Stimulated activated CD8-positive, alpha-beta memory T cell treated with anti-CD3 and anti-CD28 coated beads, Interleukin-15, amount 100 ng/mL, for 48 hours (primary cell): ENCODE measurements at places on chromosomes 3 and 15.

- DNase-seq: no peak
Observed at GRCh38 chr3:194588236-194588635, 45.0 kb downstream of the TMEM44 start.

GRCh38 chr3:10198761-10199649 is 34.3 kb downstream of the IRAK2 start:
- DNase-seq: peak; percentile 59

GRCh38 chr15:90222547-90222946 is 11.2 kb downstream of the CIB1 start:
- DNase-seq: no peak

- no peak for DNase-seq
Observed at GRCh38 chr15:73078722-73079121, 26.5 kb downstream of the NEO1 start.

DNA sequence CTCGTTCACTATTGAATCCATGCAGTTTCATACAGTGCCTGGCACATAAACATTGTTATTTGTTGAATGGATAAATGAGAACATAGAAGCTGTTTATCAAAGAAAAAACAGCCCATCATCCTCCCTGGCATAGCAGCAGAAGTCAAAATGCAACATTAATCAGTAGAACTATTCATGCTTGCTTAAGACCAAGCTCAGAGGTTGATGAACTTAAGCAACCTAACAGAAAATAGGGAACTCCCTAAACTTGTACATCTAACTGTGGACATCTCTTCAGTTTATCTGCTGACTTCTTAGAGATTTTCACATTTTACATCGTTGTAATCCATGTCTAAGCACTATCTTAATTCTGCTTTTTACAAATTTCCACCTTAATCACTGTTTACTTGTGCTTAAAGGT is 29.2 kb downstream of the SENP8 start:
- no peak for DNase-seq

GRCh38 chr3:52322466-52322865 is 6.3 kb downstream of the DNAH1 start:
- no peak for DNase-seq

DNA sequence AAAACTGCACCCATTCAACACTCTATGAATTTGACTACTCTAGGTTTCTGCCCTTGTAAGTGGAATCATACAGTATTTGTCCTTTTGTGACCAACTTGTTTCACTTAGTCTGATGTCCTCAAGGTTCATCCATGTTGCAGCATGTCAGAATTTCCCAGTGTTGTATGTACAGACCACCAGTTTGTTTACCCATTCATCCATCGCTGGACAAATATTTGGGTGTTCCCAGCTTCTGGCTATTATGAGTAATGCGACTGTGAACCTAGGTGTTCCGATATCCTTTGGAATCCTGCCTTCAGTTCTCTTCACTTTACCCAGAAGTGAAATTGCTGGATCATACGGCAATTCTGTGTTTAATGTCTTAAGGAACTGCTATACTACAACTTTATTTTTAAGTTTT is 12.6 kb downstream of the RPL32 start:
- no peak for DNase-seq

DNA sequence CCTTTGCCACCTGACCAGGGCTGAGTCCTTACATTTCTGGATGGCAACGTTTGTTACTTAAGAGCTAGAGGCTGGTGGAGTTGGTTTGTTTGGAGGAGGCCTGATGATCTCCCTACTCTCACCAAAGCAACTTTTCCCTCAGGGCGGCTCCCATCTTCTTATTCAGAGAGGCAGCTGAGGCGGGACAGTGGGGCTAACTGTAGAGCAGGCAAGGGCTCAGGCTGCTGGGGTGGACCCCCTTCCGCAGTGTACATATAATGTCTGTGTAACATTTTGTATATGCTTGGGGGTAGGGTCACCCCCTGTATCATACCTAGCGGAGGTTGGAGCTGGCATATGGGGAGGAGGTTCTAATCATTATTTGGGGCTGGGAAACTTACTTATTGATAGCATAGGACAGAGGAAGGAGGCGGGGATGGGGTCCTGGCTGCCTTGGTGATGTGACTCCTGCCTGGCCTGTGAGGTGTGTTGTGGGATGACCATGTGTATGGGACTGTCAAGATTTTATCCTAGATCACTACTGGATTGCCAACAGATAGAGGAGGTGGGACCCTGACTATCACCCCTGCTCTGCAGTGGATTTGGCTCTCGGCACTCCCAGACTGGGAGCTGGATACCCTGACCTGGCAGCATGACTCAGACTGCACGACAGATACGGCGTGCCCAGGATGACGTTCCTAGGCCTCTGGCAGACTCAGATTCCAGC is 52.5 kb upstream of the UBE2Q2 start:
- DNase-seq: no peak

- no peak for DNase-seq
Observed at GRCh38 chr15:34014556-34014955, 24.4 kb downstream of the AVEN start.

- DNase-seq: no peak
Observed at GRCh38 chr3:100231668-100232067, 29.1 kb upstream of the TBC1D23 start.

- no peak for DNase-seq
Observed at GRCh38 chr15:100941536-100941935, 22.4 kb downstream of the LRRK1 start.

DNA sequence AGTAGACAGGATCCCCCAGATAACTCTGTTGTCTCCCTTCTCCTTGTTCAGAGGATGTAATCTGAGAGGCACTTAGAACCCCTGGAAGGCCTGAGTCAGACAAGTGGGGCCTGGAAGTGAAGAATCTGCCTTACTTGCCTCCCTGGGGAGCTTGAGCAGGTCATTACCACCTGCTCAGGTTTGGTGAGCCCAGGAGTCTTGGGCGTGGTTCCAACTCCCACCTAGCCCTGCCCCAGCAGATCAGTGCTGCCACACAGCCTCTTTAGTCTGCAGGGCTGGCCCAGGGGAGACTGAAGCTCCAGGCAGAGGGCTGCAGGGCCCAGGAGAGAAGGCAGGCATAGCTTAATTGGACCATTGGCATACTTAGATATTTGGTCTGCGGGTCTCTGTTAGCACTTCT is 230.0 kb downstream of the ERC2 start:
- DNase-seq: no peak

DNA sequence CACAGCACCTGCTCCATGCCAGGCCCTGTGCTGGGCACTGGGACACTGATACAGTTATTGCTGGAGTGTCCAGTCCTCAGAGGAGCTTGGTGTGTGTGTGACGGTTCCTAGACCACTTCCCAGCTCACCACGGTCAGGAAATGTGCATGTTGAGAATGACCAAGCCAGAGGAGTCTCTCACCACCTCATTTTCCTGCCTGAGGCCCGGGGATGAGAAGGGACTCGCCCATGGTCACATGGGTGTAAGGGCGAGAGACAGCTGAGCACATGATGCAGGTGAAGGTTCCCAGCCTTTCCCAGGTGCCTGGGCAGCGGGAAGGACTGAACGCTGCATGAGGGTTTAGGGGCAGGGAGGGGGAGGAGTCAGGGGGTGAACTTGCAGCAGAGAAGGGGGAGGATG is 180.9 kb upstream of the TLE3 start:
- DNase-seq: no peak

DNA sequence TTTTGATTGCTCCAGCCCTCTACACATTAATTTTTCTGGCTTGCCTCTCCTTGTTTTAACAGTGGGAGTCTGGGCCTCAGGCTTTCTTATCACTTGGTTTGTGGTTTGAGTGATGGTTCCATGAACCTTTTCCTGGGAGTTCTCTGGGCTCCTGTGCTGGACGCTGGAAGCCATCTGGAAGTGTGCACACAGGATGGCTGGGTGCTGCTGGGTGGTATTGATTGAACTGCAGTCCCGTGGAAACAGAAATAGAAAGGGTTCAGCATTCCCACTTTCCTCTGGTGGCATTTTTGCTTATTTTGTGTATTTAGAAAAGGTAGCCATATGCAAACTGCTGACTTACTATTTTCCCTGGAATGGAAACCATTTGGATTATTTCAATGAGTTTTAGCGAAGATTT is 25.6 kb downstream of the MITF start:
- no peak for DNase-seq

DNA sequence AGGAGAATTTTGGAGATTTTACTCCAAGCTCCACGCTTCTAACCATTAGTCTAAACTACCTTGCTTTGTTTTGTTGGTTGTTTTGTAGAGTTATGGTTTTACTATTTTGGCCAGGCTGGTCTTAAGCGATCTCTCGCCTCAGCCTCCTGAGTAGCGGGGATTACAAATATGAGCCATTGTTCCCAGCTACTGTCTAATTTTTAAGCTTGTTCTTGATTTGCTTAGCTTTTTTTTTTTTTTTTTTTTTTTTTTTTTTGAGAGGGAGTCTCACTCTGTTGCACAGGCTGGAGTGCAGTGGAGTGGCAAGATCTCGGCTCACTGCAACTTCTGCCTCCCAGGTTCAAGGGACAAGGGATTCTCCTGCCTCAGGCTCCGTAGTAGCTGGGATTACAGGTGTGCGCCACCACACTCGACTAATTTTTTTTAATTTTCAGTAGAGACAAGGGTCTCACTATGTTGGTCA is 28.5 kb downstream of the EFCAB12 start:
- no peak for DNase-seq

- DNase-seq: no peak
Observed at GRCh38 chr3:101988596-101988995, 139.3 kb downstream of the NFKBIZ start.

- DNase-seq: no peak
Observed at GRCh38 chr15:69600556-69601085, 148.0 kb downstream of the RPLP1 start.

DNA sequence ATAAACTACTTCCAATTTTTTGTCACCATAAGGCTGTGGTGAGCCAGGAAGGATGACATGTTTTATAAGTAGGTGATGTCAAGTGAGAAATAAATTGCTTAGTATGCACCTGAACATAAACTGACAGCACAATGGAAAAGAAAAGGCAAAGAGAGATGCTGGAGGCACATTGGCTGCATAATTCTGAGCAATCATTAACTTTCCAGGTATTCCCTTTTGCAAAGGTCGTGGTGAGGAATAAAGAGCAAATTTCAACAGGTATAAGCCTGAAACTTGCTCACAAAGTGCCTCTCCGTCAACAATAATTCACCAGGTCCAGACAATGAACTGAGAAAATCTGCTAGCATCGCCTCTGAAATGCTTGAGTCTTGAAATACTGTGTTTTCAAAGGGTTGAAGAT is 48.2 kb downstream of the ITGB5 start:
- no peak for DNase-seq

GRCh38 chr3:148062590-148062989 is 635.1 kb upstream of the AGTR1 start:
- DNase-seq: no peak

DNA sequence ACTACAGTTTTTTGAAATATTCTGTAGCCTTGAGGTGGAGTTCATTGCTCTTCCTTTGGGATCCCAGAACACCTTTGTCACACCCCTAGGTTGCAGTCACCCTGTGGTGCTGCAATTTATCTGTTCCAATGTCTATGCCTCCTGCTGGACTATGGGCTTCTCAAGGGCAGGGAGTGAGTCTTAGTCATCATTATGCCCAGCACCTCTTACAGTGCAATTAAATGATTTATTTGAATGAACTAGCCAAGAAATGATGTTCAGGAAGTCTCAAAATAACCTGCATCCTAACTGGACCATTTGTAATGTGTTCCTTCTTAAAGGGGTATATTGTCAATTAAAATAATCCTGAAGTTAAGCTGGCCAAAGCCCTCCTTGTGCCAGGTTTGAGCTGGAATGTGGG is 28.5 kb downstream of the SHC4 start:
- DNase-seq: no peak

DNA sequence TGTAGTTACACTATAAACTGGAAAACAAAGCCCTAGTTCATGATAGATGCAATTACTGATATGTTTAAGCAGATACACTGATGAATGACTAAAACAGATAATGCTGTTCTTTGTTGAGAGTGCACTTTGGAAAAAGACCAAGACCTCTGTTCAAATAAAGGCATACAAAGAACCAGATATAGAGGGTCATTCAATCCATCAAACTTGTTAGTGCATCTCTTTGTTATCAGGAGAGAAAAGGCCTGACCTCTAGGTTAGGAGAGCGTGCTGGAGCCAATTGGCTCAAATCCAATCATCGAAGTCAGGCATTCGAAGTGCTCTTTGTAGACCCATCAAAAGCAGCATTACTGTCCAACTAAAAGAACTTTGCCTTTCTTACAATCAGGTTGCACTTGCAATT is 124.2 kb downstream of the TFG start:
- DNase-seq: no peak

DNA sequence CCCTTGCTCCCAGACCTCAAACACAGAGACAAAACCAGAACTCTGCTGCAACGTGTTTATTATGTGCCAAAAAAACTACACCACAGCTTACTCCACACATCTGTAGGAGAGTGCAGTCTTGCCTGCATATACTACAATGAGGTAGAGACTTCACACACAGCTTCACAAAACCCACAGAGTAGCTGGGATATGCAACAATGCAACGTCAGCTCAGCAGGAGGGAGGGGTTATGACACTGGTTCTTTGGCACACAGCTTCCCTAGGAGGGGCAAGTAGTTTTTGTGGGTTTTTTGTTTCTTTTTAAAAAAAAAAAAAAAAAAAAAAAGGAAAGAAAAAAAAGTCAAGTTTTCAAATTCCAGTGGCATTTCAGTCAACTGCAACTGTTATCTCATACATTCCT is 2.9 kb upstream of the RPS17 start:
- no peak for DNase-seq

- no peak for DNase-seq
Observed at GRCh38 chr3:159887911-159888310, 100.7 kb upstream of the IL12A start.
